Amniotic epithelial cell (primary cell): ENCODE measurements at places on chromosomes 3 and 15.

GRCh38 chr3:19945969-19946831 is 697 bp upstream of the RAB5A start:
- DNase-seq = peak; percentile 36

- DNase-seq = peak; percentile 3
These were observed 465.9 kb upstream of the DPPA4 start for GRCh38 chr3:109803274-109803673.

DNA sequence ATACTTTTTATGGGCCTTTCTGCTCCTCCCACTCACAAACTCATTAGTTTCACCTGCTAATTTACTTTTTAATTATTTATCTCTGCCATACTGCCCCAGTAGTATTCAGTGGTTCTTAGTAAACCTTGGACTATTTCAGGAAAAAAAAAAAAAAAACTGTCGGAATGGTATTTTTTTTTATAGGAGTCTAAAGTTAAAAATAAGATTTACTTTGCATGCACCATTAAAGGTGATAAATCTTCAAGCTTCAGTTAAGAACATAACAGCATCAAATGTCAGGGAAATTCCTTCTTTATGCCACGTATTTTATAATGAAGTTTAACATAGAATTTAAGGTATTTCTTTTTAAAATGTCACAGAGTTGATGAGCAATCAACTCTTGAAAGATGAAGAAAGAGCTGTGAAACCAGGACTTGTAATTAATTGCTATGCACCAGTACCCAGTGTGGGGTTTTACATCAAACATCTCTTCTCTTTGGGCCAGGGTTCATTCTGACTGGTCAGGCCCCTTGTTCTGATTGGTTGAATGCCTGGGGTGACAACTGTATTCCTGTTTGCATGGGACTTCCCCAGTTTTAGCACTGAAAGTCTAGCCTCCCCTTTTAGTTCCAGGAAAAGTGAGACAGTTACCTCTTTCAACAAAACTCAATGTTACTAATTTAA is 40.3 kb upstream of the PTPRG start:
- no peak for DNase-seq

DNA sequence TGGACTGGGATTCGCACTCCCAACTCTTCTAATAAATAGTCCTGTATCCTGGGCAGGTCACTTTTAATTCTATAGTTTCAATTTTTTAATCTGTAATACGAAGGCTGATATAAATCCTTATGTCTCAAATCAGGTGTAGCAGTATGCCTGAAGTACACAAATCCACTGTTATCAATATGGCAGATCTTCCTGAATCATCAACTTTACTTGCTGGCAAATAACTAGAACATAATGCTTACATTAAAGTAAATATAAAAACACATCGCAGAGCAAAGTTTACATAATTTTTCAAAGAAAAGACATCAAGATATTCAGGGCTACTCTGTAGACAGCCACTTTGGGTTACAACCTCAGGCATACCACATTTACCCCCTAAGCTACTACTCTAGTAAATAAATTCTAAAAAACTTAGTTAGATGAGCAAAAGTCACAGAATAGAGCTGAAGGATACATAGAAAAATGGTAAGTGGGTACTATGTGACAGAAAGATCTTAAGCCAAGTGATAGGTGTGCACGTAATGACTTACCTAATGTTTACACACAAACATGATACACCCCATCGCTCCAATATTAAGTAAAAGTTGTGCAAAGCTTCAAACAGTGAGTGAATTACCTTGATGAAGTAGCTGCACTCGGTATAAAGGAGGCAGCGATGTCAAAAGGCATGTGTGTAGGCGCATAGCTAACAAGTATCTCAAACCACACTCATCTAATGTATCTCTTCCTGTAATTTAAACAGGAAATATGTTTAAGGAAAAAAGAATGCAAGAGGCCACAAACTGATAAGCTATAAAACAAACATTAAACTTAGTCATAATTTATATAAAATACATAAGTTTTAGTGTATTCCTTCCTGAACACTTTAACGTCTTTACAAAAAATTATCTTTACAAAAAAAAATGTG is 127.9 kb downstream of the DMXL2 start:
- peak; percentile 80 for DNase-seq

- DNase-seq = no peak
These were observed 43.7 kb downstream of the CTDSPL start for GRCh38 chr3:37905346-37905745.

GRCh38 chr3:140629357-140630137 is 48.3 kb upstream of the TRIM42 start:
- peak; percentile 76 for DNase-seq
